ENCODE measurements at places on chromosomes 1 and 21.

GRCh38 chr1:84078108-84078841, 65.8 kb upstream of the PRKACB start:
- no peak for DNase-seq

GRCh38 chr1:30515755-30516484, 207.5 kb downstream of the MATN1 start:
- DNase-seq, result no peak

DNA sequence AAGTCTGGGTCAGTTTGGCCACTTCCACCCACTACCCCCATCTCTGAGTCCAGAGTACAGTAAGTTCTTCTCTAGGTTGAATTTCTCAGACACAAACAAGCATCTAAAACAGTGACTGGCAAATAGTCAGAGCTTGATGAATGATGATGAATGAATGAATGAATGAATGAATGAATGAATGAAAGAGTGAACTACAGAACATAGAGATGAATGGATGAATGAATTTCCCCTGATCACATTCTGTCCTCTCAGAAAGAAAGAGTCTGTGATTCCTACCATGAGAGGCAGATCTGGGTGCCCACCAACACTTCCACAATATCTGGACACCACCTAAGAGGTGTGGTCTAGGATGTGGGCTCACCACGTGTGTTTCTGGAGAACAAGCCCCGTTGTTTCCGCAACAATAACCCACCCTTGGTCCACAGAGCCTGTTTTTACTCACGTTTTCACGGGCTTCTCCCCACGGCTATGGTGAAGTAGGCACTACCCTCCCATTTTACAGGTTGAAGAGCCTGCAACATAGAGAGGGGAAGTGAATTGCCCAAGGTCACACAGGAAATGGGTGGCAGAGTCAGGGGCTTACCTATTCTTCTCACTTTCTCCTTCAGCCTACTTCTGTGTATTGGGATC, 40.2 kb upstream of the IFFO2 start:
- DNase-seq, result no peak

- DNase-seq, result no peak
Observed at GRCh38 chr1:82141390-82141789, 340.7 kb downstream of the ADGRL2 start.

- no peak for DNase-seq
Observed at GRCh38 chr1:67696708-67697107, 11.7 kb downstream of the GADD45A start.

GRCh38 chr1:231211005-231211857, 29.8 kb upstream of the GNPAT start:
- DNase-seq, result peak; percentile 31
